ENCODE measurements at places on chromosomes 13 and 19.

DNA sequence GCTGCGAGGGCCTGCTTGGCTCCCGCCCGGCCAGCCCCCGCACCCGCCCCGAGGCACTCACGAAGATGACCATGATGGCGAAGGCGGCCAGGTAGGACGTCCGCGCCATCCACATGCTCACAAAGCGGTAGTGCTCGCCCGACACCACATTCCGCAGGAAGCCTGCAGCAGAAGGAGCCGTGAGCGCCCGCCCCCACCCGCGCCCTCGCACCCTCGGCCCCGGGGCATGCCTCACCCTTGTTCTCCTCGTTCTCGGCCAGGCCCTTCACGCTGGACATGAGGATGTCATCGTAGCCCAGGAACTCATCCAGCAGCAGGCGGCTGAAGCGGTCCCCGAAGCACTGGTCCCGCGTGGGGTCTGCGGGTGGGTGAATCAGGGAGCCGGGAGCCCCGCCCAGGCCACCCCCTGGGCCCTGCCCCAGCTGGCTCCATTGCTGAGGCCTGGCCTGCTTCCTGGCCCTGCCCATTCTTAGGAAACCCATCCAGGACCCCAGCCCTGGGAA, 9.0 kb downstream of the TMEM259 start:
- no peak overlapping the region for H3K4me3 ChIP-seq
- H3K36me3 ChIP-seq, result no peaks in the 10 kb centered on the region
- peaks cover 15% of the 10 kb centered on the region for H3K4me1 ChIP-seq

DNA sequence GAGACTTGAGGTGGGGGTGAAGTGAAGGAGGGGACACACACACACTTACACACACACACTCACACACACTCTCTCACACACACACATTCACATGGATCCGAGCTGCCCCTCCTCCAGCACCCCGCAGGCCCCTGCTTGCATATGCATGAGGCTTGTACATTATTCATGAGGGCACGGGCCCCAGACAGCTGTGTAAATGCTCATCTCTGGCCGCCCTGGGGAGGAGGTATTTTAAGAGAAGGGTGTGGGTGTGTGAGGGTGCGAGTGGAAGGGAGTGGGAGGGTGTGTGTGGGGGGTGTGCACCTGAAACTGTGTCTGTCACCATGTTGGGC, 2.4 kb downstream of the NCAN start:
- H3K27ac ChIP-seq, result no peak overlapping the region
- DNase-seq, result no peak
- no peaks in the 10 kb centered on the region for H3K36me3 ChIP-seq
- H3K27me3 ChIP-seq, result peaks cover 14% of the 10 kb centered on the region
- no peak overlapping the region for H3K4me3 ChIP-seq

DNA sequence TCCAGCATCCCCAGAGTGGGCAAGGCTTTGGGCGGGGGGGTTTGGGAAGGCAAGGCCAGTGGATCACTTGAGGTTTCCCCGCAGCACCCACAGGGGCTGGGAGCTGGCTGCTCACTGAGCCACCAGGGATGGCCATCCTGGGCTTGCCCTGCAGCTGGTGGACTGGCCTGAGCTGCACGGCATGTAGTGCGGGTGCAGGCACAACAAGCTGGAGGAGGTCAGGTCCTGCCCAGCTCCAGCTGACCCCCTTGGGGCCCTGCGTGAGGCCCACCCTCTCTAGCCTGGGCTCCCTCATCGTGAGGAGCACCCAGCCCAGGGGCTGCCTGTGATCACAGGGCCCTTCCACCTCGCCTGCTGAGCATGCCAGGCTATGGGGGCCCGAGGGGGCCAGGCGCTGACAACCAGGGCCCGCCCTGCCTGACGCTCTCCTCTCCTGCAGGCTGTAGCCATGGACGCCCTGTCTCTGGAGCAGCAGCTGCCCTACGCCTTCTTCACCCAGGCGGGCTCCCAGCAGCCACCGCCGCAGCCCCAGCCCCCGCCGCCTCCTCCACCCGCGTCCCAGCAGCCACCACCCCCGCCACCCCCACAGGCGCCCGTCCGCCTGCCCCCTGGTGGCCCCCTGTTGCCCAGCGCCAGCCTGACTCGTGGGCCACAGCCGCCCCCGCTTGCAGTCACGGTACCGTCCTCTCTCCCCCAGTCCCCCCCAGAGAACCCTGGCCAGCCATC, 22.9 kb downstream of the COMP start:
- H3K27ac ChIP-seq, result no peak overlapping the region
- H3K4me3 ChIP-seq, result no peak overlapping the region
- H3K27me3 ChIP-seq, result no peaks in the 10 kb centered on the region
- DNase-seq, result peak; percentile 77
- no peaks in the 10 kb centered on the region for H3K36me3 ChIP-seq
- H3K4me1 ChIP-seq, result no peaks in the 10 kb centered on the region

DNA sequence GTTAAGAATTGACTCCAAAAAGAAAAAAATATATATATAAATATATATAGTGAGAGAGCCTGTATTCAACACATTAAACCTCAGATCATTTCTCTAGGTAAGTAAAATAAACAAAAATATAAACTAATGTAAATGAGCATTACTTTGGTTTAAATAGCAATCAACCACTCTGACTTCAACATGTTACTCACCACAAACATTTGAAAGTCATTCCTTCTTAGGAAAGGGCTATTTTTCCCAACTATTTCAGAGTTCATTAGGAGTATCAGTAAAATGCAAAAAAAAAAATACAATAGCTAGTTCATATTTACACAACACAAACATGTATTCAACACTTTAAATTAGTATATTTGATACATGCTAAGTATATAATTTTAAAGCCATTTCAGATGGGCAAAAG, 40.5 kb downstream of the KLF12 start:
- H3K27me3 ChIP-seq, result no peaks in the 10 kb centered on the region
- H3K27ac ChIP-seq, result no peak overlapping the region
- no peak for DNase-seq
- no peaks in the 10 kb centered on the region for H3K36me3 ChIP-seq

- H3K36me3 ChIP-seq, result peaks cover 17% of the 10 kb centered on the region
- no peak overlapping the region for H3K27ac ChIP-seq
- H3K27me3 ChIP-seq, result no peaks in the 10 kb centered on the region
- H3K4me1 ChIP-seq, result no peaks in the 10 kb centered on the region
- peak overlapping the region; percentile 20 for H3K4me3 ChIP-seq
Observed at GRCh38 chr19:36449059-36449670, 30.7 kb upstream of the ZFP82 start.

DNA sequence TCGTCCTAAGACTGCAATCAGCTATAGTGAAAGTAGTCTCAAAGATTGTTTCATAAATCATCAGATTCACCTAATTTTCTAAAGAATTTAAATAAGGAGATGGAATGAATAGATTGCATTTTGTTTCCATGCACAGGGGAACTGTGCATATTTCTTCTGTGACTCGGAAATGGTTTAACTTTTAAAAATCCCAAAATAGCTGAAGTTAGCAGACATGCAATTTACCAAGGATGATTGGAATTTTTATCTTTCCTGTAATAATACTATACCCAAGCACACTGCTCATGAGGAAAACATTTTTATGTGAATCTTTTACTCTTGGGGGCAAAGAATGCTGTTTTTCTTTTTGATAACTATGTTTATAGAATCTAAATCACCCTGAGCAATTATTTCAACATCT, 15.0 kb upstream of the LMO7 start:
- H3K36me3 ChIP-seq, result peaks cover 2% of the 10 kb centered on the region
- no peak overlapping the region for H3K4me3 ChIP-seq
- no peaks in the 10 kb centered on the region for H3K4me1 ChIP-seq
- no peak overlapping the region for H3K27ac ChIP-seq

DNA sequence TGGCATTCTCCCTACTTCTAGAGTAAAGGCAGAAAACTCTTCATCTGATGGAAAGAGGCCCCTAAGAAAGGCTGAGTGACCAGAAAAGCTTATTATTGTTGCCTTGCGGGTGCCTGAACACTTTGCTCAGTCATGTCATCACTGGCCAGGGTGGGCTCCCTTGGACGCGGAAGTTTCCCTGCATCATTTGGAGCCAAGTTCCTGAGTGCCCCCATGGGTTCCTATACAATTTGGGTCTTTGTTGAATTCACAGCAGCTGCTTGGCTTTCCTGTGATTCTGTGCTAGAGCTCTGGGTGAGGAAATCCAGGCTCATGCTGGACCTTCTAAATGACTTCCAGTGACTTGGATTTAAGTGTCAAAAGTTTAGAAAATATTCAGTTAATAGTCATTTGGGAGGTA, 232.9 kb downstream of the LHFPL6 start:
- H3K4me3 ChIP-seq, result no peak overlapping the region
- H3K27me3 ChIP-seq, result no peaks in the 10 kb centered on the region
- DNase-seq, result no peak
- H3K27ac ChIP-seq, result no peak overlapping the region
- peaks cover 3% of the 10 kb centered on the region for H3K4me1 ChIP-seq

GRCh38 chr13:110616103-110617101, 1.1 kb downstream of the NAXD start:
- H3K4me1 ChIP-seq, result peaks cover 29% of the 10 kb centered on the region
- H3K27ac ChIP-seq, result peak overlapping the region; percentile 93
- no peaks in the 10 kb centered on the region for H3K36me3 ChIP-seq
- peak; percentile 65 for DNase-seq
- no peaks in the 10 kb centered on the region for H3K27me3 ChIP-seq

DNA sequence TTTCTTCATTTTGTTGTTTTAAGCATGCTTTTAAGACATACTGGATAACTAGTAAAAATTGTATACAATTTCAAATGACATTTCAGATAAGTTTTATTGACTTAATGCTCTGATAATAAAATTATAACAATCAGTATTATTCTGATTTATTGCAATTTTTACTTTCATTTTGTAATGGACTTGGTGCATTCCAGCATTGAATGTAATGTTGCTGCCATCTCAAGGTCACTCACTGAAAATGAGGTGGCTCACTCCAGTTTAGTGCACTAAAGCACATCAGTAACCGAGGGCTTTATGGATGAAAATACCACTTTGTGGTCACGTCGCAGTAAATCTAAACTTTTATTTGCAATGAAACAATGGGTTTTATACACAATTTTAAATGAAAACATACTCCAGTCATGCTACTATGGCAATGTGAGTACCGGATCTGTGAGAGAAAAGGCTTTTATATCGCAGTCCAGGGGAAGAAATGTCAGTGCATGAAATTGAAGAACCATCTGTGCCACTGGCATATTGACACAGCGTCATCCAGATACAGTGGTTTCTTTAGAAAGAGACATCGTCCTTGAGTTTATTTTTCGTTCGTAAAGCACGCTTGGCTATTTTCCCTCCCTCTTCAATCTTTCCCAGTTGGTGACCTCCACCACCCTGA, 20.7 kb upstream of the ZNF507 start:
- H3K4me3 ChIP-seq, result no peak overlapping the region
- H3K4me1 ChIP-seq, result no peaks in the 10 kb centered on the region
- H3K27ac ChIP-seq, result no peak overlapping the region
- no peaks in the 10 kb centered on the region for H3K27me3 ChIP-seq

GRCh38 chr13:99590519-99591011, 89.3 kb downstream of the TM9SF2 start:
- H3K4me3 ChIP-seq, result no peak overlapping the region
- no peak overlapping the region for H3K27ac ChIP-seq

DNA sequence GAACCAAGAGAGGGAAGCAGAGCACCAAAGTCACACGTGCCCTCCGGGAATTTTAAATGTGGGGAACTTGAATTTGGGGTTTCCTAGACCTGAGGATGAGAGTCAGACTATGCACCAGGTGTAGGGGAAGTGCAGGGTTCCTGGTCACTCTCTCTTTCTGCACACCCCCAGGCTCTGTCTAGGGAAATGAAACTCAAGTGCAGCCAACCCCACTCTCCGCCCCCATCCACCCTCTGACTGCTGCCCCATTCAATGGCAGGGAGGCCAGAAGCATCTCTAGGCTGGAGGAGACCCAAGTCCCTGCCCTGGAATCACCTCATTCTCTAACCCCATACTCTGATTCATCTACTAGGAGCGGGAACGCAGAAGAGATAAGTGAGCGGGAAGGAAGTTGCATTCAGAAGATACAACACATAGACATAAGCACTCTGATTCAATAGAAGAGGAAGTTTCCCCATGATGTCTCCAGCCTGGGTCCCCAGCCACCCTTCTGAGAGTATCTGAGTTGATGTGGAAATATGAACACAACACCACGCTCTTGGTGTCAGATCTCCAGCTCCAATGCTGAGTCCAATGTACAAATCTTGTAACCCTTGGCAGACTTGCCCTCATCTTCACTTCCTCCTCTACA, 4.7 kb upstream of the SIGLEC14 start:
- H3K27me3 ChIP-seq, result no peaks in the 10 kb centered on the region
- DNase-seq, result no peak
- H3K27ac ChIP-seq, result no peak overlapping the region
- no peak overlapping the region for H3K4me3 ChIP-seq

GRCh38 chr19:40284501-40285352, at the start of gene AKT2:
TSS of gene AKT2 (minus strand) at chr19:40285345. CDS start at chr19:40265267, 20,078 bp downstream.
- H3K4me1 ChIP-seq, result peaks cover 38% of the 10 kb centered on the region
- no peaks in the 10 kb centered on the region for H3K27me3 ChIP-seq
- H3K27ac ChIP-seq, result peak within 1 kb of the TSS; percentile 98
- H3K36me3 ChIP-seq, result no peaks in the 10 kb centered on the region
- peak within 1 kb of the TSS; percentile 84 for H3K4me3 ChIP-seq
- DNase-seq, result peak; percentile 89

DNA sequence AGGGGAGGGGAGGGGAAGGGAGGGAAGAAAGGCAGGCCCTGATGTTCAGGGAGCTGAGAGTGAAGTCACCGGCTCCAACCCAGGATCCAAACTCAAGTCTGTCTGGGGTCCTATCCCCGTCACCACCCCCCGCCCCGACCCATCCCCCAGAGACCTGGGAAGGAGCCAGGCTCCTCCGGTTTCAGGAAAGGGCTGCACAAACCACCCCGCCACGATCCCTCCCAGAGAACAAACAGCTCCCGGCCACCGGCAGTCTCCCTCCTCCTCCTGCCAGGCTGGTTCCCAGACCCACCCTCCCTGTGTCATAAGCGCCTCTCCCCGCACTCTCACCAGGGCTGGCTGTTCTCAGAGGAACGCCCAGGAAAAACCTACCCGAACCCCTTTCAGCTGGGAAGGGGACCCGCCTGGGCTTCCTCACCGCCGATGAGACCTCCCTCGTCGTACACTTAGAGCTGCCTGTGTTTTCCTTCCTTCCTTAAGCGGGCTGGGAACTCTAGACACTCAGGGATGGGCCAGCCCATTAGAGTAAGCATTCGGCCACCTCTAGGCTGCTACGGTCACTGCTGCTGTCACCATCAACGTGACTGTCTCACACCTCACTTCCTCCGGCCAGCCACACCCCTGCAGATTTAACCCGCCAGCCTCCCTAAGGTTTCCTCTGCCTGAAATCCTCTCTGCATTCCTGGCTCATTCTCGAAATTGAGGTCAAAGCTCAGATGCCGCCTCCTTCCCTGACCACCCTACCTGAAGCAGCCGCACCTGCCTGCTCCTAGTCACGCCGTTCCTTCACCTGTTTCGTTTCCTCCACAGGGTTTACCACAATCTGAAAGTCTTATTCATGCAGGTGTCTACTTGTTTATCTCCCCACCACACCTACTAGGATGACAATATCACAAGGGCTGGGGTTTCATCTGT, 6.3 kb upstream of the RDH13 start:
- H3K36me3 ChIP-seq, result no peaks in the 10 kb centered on the region
- peak; percentile 88 for DNase-seq
- peak overlapping the region; percentile 37 for H3K4me3 ChIP-seq

GRCh38 chr19:32337084-32337808, 8.2 kb upstream of the ZNF507 start:
- H3K4me1 ChIP-seq, result no peaks in the 10 kb centered on the region
- H3K27ac ChIP-seq, result no peak overlapping the region
- H3K27me3 ChIP-seq, result no peaks in the 10 kb centered on the region

Measured in kidney (tissue), 22 donors.